ENCODE measurements at places on chromosomes 3 and 15.

- no peak for DNase-seq
Measured at GRCh38 chr3:123859177-123859576, 25.0 kb downstream of the MYLK start.

DNA sequence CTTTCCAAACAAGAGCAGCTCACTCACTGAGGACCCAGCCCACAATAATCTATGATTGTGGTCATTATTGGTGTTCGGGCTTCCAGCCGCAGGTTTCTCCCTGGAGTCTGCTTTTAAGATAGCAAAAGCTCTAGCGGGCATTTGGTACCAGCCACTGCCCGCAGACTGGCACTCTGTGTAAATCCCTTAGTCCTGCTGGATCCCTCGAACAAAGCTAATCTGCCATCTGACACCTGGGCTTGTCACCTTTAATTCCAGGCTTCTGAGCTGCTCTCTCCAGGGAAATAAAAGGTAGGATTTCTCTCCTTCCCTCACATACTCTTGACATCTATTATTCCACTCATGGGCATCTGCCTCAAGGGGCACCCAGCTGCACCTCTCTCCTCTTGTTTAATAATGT, 158.7 kb downstream of the PDCD6IP start:
- no peak for DNase-seq

DNA sequence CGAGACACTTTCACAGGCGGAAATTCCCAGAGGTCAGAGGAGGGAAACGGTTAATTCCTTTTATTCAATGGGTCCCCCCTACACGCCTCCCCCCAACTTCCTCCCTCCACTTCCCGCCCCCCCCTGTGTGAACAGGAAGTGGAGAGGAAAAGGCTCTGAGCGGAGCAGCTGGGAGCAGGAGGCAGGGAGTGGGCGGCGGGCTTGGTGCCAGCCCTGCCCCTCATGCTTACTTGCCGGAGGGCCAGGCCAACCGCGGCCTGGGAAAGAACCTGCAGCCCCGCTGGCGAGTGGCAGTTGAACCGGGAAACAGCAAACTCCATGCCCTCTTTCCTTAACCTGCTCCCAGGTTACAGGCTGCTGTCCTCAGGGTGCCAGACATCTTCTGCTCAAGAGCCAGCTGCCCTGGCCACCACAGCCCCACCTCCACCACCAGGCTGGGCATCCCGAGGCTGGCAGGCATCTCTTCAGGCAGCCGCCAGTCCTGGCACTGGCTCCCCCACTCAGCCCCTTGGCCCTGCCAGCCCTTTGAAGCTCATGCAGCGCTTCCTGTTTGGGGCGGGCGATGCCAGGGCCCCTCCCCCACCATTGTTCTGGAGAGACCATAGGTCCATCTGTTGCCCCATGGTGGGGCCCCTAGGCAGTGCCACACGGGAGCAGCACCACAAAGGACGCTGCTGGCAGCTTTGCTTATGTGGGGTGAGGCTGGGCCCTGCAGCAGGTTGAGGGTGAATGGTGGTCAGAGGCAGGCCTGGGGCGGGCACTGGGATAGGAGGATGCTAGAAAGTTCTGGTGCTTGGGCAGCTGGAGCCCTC, 12.9 kb downstream of the VPS18 start:
- DNase-seq: peak; percentile 53

- no peak for DNase-seq
Measured at GRCh38 chr3:197376735-197377555, 78.5 kb upstream of the DLG1 start.

- DNase-seq: no peak
Measured at GRCh38 chr3:156535162-156535627, 19.7 kb downstream of the SSR3 start.

DNA sequence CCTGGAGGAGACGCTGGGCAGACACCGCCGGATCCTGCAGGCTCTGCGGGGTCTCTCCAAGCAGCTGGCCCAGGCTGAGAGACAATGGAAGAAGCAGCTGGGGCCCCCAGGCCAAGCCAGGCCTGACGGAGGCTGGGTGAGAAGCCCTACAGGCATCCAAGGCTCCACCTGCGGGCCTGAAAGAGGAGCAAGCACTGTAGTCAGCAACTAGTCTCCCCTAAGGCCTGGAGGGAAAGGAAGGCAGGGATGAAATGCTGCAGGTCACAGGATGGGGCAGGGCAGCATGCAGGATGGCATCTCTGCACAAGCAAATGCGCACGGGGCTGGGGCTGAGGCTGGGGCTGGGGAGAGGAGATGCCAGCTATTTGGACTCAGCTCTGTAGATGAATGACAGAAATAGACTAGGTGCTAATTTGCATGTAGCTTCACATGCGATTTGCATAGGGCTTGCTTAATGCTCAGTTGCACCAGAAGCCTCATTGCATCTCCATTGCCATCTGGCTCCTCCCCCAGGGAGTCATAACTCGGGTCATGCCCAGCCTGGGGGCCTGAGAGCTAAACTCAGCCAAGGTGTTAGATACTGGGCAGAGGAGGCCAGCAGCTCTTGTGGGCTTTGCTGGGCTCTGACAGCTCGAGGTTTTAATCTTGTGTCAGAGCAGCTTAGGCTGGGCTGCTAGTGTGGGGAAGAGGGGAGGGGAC, 5.2 kb upstream of the CPLX3 start:
- DNase-seq: no peak

DNA sequence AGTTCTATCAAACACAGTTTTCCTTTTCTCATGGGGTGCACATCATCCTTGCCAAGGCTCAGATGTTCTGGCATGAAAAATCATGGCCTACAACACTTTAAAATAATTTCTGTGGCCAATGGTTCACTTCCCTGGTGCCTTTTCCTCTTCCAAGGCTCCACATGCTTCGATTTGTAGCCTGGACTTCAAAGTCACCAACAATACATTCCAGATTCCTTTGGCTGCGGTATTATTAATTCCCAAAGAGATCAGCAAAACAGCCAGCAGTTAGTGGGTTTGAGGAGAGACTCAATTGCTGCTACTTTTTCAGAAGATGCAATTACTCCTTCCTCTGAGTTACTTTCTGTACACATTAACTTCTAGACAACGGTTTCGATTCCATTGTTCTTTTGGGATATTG, 80.3 kb upstream of the CCDC80 start:
- DNase-seq: no peak

All from activated naive CD4-positive, alpha-beta T cell treated with Interleukin-2 at 50 U/mL for 16 hours (primary cell).